ENCODE measurements at places on chromosomes 16 and 17.

DNA sequence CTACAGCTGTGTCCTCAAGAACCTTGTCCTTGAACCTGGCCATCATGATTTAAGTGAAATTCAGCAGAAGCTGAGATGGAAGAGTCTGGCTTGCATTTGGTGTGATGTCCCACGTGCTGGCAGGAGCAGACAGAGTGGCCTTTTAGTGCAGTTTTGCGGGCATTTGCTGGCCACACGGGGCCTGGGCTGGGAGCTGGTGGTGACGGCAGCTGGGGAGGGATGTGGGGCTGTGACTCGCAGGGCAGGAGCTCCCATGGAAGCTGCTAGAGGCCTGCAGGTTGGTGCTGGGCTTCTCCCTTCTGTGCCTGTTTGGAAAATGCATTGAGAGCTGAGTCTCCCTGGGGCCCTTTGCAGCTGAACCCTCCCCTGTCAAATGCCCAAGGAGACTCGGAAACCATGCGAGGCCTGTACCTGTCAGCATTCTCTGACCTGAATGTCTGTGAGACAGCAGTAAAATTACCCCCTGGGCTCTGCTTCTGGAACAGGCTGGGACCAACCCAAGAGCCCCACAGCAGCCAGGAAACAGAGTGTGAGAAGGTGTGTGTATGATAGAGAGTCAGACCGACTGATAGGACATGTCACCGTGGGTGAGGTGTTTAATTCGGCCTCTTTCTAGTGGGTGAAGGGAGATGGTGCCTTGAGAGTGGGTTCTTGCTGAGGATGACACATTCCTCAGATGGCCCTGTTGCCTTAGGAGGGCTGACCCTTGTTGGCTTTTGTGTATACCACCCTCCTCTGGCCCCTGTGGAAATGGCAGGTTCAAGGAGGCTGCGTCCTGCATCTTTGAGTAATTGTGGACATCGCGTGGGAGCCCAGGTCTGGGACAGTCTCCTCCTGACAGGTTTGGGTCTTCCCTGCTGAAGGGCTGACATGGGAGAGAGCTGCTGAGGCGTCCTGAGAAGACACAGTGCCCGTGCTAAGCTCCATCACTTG lies 145.5 kb downstream of the MSI2 start:
- no peak for DNase-seq

- DNase-seq, result peak; percentile 67
Measured at GRCh38 chr17:29838961-29839360, 91.1 kb downstream of the SSH2 start.

DNA sequence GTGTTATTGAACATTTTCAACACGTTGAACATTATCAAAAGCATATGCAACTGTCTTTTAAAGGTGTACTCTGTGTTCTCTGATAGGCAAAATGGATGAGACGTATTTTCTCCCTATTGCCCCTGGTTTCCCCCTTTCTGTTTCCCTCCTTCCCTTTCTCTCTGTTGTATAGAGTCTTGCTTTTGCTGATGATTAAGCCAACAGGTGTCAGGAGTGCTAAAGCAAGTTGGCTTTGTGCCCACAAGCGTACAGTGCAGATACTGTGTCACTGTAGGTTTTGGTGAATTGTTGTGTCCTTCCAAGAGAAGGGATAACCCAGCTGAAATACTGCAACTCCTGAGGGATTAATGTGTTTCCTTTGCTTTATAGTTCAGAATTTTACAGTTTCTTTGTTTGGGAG lies 74.4 kb downstream of the COX10 start:
- no peak for DNase-seq

GRCh38 chr16:57284209-57284951 lies at the start of gene PLLP:
PLLP (minus strand) TSS chr16:57284672; CDS start chr16:57284540, 132 bp downstream.
- peak; percentile 49 for DNase-seq

DNA sequence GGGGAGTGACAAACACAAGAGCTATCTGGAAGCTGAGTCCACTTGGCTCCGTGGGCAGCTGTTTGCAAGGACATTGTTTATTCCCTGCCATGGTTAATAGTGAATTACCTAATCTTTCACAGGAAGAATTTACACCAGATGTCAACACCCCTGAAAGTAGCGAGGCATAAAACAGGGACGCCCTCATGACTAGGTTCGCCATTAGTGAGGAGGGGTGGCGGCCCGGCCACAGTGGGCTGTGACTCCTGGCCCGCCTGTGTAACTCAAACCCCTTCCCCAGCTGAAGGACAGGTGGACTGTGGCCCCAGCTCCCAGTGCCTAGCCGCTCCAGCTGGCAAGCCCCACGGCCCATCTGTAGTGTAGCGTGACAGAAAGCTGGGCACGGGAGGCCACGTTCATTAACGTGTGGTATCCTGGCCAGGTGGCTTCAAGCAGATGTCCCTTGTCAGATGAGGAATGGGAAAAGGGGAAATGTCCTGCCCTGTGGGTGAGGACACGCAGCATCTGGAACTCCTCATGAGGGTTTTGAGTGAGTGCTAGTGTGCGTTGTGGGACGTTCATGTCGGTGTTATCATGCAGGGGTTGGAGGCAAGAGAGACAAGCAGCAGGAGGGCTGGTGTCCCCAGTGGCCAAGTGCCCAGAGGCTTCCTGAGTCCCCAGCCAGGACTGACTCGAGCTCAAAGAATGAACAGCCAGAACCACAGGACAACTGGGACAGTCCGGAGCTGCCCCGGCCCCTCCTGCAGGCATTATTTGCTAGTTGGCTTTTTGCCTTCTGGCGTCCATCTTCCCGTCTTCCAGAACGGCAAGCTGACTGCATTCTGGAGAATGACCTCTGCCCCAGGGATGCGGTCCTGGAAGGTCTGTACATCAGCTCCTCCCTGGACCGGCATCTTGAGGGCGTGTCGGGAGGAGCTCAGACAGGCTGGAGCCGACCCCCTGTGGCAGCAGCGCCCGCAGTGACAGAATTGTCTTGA lies 19.2 kb downstream of the KDM8 start:
- DNase-seq, result peak; percentile 68

- peak; percentile 18 for DNase-seq
Measured at GRCh38 chr17:72502371-72503341, 381.8 kb downstream of the SOX9 start.

DNA sequence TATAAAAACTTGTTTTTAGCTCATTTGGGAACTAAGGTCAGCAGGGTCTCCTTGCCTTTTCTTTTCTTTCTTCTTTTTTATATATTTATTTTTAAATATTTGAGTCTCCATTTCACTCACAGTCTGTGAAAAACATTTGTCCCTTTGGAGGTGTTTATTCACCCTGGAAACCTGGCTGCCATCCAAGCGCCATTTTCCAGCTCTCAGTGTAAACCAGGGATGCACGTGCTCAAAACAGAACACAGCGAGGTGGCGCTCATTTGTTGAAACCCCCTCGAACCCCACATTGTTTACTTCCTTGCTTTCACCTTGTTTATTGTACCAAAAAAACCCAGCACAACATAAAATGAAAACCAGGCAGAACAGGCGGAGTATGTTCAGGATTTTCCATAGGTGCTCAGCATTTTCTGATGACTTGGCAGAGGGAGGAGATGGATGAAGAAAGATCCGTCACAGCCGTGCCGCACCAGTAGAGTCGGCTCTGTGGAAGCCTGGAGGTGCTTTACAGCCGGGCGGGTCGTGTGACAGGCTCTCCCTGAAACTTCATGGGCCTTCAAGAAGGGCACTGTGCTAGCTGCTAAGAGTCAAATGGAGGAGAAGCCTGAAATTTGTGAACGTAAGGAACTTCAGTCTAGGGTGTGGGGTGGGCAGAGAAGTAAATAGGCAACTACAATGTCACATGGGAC lies 284.4 kb downstream of the FOXL1 start:
- peak; percentile 31 for DNase-seq
